Ovary (tissue), 10 donors: ENCODE measurements at places on chromosomes 2 and 18. TPM values are rescaled to one million over a fixed set of nuclear protein-coding genes. Genes with fewer than 3 reads are reported as not detected.

DNA sequence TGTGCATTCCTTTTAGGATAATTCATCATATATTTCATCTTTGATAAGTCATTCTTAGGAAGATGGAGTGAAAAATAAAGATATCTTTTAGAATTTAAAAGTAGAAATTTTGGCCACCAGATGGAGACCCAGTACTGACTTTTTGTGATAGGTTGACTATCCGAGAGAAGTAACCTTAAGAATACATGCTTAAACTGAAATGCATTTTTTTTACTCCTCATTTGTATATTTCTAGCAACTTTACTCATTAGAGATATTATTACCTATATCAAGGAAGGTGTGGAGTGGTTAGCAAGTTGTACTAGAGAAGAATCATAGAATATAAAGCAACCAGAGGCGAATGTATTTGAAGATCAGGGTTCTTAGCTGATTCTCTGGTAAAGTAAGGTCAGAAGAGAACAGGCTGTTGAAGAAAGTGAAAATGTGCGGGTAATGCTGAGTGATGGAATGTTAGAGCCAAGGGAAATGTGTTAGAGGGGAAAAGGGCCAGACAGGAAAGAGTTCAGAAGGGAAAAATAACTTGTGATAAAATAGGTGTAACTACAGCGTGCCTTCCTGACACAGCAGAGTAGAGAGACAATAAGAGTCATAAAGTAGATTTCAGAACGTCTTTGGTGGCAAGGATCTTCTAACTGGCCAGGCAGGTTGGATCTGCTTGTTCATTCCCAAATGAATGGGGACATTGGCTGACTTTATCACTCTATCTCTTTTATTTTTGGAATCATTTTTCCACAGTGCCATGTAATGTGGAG is 52.3 kb downstream of the TDRD15 start:
- no peak for DNase-seq

Gene OBSL1
- total RNA-seq, result 230 TPM

Gene PLGLB1
- total RNA-seq, result 2.1 TPM

GRCh38 chr2:146244830-146245229 is 1600.0 kb upstream of the ACVR2A start:
- DNase-seq, result no peak
